ENCODE measurements at places on chromosomes 2 and 18.

GRCh38 chr2:224716201-224716600 is at the start of gene CCDC195:
CCDC195 (minus strand) TSS chr2:224716365; CDS start chr2:224716365, 0 bp downstream.
- DNase-seq = no peak

DNA sequence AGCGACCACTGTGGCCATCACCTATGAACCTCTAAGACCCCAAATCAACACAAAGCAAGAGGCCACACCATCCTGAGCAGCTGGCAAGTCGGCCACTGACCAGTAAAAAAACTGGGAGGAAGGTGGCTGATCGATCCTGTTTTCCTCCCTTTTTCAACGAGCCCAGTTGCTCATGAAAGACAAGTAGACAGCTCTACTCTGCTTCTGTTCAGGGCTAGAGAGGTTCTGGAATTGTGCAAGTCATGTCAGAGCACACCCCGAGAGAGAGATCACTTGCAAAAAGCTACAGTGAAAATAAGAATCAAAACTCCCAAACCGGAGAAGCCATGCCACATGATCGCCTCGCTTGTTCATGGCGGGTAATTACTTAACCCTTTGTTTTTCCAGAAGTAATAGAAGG is 34.6 kb downstream of the ZNF516 start:
- no peak for DNase-seq

DNA sequence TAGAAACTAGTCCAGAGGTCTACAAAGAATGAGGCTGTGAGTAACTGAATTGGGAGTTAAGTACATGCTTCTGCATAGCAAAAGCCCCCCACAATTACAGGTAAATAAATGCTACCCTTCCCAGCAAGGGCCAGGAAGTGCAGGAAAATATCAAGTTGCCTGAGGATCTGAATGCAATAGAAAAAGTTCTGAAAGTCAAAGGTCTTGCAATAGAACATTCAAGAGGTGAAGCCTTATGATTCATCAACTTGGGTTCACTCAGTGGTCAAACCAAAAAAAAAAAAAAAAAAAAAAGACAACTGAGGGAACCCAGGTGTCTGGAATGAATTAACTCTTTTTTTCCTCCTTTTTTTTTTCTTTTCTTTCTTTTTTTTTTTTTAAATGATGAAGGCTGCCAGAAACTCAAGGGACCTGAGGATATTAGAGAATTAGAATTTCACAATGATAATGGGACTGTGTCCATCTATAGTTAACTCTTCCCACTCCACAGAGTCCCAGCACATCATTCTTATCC is 42.9 kb upstream of the RFX8 start:
- DNase-seq = no peak

GRCh38 chr18:62720766-62721613 is 5.6 kb downstream of the PHLPP1 start:
- DNase-seq = no peak

DNA sequence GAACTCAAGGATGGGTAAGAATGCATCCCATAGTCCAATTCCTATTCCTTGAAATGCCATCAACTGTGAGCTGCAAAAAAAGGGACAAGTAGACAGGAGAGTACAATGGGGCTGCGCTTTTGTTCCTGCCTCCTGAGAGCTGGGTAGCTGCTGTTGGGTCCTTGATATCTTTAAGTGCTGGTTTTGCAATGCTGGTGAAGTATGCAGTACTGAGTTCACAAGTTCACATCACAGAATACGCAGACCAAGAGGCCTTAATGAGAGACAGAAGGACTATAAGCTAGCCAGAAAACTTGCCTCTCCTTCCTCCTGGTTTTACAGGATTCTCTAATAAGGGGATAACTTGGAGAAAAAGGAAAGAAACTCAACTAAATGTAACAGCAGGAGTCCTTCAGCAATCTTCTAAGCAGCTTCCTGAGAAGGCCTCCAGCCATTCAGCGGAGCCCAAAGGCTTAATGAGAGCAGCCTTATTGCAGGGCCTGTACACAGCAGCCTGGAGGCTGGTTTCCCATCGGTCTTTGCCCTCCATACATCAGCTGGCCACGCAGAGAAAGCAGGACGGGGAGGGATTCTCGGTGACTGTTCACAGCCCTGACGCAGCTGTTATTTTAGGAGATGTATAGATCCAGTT is 293.1 kb downstream of the CDCA7 start:
- DNase-seq = no peak

GRCh38 chr2:70779491-70779890 is 11.0 kb downstream of the FIGLA start:
- no peak for DNase-seq

DNA sequence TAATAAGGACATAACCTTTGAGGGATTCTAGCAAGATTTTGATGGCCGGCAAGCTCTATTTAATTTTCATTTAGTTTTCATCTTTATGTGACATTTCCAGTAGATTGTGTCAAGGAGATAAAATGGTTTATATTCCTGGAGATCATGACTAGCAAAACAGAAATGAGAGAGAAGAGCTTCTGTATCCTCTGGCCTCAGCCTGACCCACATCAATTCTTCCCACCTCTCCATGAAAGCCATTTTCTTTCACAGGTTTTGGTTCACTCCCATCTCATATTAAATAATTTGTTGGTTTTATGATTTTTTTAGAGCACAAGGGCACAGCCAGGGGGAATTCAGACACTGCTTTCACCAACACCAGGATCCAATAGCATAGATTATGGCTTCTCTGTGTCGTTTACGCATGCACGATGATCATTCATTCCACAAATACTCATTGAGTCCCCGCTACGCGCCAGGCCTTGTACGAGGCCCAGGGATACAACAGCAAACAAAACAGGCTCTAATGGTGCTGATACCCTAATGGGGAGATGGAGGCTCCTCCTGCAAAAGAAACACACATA is 85.9 kb downstream of the SH3BP4 start:
- no peak for DNase-seq

DNA sequence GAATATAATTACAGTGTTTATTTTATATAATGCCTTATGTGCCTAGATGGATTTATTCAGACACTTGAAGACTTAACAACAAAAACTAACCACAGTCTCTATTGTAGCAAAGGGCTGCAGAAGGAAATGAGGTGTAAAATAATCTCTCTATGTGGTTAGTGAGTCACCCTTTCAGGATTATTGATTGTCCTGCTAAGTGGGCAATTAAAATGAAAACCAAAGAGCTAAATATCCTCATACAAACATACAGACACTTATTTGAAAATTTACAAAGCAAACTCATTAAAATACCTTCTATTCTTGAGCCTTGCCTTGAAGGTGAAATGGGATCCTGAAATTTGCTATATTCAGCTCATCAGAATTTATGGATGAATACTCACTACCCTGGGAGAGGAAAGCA is 27.7 kb upstream of the DCC start:
- DNase-seq = no peak

GRCh38 chr2:121281694-121282093 is 3.3 kb downstream of the TFCP2L1 start:
- no peak for DNase-seq

GRCh38 chr2:141027221-141027620 is 1103.6 kb downstream of the LRP1B start:
- DNase-seq = no peak
